ENCODE measurements at places on chromosomes 12 and 14. TPM values are rescaled to one million over a fixed set of nuclear protein-coding genes. Genes with fewer than 3 reads are reported as not detected.

The KIF26A gene
- 5.9 TPM for total RNA-seq

- DNase-seq: no peak
These were observed 354.3 kb upstream of the FAR2 start for GRCh38 chr12:28794786-28795185.

The SYT1 gene
- total RNA-seq: 155 TPM

The INSM2 gene
- total RNA-seq: 21.7 TPM

GRCh38 chr12:29818916-29819623 is 35.3 kb upstream of the TMTC1 start:
- no peak for DNase-seq

DNA sequence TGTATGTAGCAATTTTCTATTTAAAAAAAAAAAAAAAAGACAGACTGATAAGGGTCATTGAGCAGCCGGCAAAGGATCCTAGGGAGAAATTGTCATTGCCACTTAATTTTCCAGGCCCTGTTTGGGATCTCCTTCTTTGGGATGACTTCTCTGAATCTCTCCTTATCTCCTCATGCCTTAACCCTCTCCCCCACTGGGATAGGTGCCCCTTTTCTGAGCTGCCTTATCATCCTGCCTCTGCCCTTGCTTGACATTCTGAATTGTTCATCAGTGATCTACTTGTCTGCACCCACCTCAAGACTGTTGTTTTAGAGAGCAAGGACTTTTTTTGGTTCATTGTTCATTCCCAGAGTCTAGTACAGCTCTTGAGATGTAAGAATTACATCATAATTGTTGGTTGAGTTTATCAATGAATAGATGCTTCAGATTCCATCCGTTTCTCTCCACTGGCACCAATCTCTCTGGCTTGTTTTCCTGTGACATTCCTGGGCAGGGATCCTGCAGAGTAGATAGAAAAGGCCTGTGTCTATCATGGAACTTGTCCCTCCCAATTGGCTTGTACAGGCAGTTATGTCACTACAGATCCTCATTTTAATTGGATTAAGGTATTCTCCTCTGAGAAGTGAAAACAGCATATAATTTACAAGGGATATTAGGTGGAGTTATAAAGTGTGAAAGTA is 42.6 kb downstream of the SOCS2 start:
- no peak for DNase-seq

DNA sequence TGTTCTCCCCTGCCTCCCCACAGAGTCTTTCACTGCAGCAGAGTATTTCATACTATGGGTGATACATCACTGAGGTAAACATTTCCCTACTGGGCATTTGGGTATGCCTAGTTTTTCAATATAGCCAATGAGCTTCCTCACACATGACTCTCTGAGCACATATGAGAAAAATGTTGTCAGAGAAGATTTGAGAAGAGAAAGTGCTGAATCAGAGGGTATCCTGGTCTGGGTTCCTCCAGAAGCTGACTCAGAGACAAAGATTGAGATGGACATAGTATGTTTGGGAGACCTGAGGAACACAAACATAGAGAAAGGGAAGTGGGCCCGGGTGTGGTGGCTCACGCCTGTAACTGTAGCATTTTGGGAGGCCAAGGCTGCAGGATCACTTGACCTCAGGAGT is 12.6 kb downstream of the SLC8B1 start:
- DNase-seq: no peak

GRCh38 chr14:95835121-95835730 is 41.4 kb upstream of the TUNAR start:
- DNase-seq: no peak

Data from glutamatergic neuron (in vitro differentiated cells).